Activated CD4-positive, alpha-beta T cell treated with anti-CD3 and anti-CD28 coated beads for 24 hours (primary cell): ENCODE measurements at places on chromosomes 3 and 15.

GRCh38 chr3:152190636-152191183 is 78.0 kb upstream of the MBNL1 start:
- DNase-seq = no peak

DNA sequence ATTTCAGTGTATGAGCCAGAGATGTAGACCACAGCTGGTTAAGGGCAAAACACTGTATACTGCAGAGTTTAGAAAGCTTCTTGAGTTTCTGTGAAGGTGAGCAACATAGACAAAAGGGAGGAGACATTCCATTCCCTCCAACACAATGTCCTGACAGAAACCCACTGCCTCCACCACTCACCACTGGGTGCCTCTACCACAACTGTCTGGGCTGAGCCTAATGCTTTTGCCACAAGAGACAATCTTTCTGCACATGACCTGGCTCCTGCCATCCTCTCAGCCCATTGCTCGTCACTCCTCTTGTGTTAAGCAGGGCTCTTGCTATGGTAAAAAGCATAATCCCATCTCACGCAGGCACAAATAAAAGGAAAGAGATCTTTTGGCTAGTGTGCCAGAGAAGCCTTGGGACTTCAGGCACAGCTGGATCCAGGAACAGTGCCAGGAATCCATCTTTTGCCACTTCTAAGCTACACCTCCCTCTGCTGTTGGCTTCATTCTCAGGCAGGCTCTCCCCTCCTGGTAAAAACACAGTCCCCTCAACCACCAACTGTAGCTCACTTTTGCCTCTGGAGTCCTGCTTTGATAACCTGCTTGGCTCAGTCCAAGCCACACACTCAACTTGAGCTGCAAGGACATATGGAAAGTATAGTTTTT is 140.6 kb upstream of the PRR20G start:
- no peak for DNase-seq

DNA sequence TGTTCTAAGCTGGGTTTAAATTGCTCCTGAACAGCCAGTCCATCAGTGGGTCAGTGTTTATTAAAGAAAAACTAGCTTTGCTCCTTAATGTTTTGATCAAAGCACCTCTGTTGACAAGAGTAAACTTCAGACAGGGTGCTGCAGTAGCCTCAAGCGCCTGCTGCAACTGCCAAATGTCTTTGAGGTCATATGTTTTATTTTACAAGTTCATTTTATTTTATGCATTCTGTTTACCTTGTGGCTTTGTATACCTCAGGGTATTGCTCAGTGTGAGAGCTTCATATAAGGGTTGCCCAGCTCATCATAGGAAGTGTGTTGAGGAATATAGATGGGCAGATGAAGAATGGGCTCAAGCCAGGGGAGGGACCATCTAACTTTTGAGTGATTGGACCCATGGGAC is 8.5 kb downstream of the MYZAP start:
- DNase-seq = no peak

- no peak for DNase-seq
Measured at GRCh38 chr3:193788189-193788991, 195.4 kb downstream of the OPA1 start.

DNA sequence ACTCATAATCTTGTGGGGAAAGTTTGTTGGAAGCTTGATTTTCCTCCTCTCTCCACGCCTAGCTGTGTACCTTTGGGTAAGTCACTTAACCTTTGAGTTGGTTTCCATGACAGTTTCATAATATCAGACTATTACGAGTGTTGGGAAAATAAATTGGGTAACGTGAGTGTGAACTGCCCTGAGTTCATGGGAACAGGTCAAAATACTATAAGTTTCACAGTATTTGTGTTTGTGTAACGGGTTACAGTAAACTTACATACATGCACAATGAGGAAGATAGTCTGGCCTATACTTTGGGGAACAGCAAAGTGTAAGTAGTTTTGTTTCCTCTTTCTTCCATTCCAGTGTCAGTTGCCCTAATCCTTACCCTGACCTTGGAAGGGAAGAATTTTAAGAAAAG is 509.9 kb downstream of the MECOM start:
- no peak for DNase-seq

DNA sequence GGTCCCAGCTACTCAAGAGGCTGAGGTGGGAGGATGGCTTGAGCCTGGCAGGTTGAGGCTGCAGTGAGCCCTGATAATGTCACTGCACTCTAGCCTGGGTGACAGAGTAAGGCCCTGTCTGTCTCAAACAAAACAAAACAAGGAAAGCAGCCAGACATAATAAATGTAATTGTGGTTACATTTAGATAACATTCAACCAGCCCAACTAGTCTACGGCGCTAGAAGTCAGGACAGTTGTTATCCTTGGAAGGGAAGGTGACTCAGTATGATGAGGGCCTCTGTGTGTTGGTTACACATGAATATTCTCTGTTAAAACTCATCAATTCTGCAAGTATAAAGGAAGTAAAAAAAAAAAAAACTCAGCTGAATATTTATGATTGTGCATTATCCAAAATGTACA is 27.0 kb upstream of the CSPG5 start:
- no peak for DNase-seq

GRCh38 chr3:184884359-184885017 is 72.5 kb downstream of the VPS8 start:
- no peak for DNase-seq

GRCh38 chr3:138043266-138044029 is 33.5 kb downstream of the CLDN18 start:
- DNase-seq = no peak

DNA sequence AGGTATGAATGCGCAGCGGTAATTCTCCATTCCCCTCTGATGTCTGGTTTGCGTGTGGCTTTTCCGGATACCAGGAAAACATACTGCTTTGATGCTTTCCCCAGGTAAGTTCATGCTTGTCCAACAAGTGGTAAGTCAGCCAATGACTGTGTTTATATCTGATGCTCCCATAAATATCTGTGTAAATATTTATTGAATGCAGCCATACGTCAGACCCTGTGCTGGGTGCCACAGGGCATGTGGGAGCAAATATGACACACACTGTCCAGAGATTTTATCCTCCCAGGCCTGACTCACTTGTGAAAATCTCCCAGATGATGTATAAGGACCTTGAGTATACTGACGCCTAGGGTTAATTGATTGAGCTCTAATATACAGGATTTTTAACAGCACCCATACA is 29.6 kb upstream of the CEMIP start:
- no peak for DNase-seq

- DNase-seq = no peak
Measured at GRCh38 chr15:33326908-33327307, 16.1 kb downstream of the RYR3 start.

DNA sequence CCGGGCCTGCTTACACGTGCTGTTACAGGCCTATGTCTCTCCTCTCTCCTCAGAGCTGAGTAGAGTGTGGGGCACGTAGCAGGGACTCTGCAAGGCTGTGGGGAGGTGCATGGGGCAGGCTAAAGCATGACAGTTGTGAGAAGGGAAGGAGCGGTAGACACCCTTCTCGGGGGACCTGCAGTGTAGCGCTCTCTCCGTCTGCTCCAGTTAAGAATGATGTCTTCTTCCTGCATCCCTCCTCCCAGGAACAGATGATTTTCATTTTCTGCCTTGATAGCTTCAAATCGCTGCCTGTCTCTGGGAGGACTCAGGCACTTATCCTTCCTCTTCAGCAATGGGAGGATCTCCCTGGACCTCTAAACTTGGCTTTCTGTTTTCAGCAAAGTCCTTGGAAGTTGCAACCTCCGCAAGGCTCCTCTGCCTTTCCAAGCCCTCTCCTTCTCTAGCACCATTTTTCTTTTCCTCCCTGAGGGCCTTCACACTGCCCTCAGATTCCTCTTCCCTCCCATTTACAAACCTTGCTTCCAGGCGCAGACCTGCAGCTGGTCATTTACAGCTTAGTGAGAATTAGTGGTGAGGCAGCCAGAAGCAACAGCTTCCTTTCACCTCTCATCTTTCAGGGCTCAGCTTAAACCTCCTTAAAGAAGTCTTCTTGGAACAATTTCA is 23.4 kb upstream of the TLE3 start:
- DNase-seq = no peak

DNA sequence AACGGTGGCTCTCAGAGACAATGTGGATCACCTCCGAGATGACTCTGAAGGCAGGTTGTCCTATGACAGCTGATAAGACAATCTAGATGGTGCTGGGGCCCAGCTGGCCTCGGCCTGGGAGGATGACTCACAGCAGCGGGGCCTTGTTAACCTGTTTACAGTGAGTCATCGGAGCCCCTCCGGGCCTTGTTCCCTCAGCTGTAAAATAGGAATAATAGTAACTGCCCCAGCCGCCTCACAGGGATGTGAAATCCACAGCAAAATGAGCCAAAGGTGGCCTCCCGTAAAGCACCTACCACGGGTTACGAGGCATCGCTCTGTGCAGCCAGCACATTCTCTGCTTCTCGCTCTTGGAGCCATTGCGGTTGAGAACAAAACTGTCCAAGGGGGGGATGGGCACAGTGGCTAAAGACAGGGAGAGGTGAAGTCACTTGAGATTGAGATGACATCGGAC is 88.6 kb upstream of the RASGRF1 start:
- no peak for DNase-seq

- no peak for DNase-seq
Measured at GRCh38 chr3:3551981-3552380, 247.2 kb upstream of the LRRN1 start.

GRCh38 chr3:69490971-69491370 is 105.1 kb upstream of the FRMD4B start:
- no peak for DNase-seq

DNA sequence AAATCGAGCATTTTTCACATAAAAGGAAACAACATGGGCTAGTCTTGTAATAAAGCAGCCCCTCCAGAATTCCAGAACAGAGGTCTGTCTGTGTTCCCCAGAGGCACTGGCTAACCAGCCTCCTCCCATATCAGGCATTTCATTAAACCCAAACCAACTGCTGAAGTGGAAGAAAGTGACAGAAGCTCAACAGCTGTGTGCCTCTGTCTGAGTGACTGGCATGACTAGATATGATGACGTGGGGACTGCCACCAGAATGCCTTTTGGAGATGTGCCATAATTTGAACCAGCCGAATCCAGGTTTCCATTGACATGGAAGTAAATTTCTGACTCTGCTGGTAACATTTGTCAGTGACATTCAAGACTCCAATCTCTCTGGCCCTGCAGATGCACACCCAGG is 8.7 kb downstream of the LIMD1 start:
- no peak for DNase-seq

- no peak for DNase-seq
Measured at GRCh38 chr3:156341831-156342416, 213.0 kb downstream of the SSR3 start.

GRCh38 chr15:87736401-87736800 is 520.1 kb downstream of the NTRK3 start:
- DNase-seq = no peak

- DNase-seq = no peak
Measured at GRCh38 chr3:192830291-192831110, 87.2 kb downstream of the MB21D2 start.

DNA sequence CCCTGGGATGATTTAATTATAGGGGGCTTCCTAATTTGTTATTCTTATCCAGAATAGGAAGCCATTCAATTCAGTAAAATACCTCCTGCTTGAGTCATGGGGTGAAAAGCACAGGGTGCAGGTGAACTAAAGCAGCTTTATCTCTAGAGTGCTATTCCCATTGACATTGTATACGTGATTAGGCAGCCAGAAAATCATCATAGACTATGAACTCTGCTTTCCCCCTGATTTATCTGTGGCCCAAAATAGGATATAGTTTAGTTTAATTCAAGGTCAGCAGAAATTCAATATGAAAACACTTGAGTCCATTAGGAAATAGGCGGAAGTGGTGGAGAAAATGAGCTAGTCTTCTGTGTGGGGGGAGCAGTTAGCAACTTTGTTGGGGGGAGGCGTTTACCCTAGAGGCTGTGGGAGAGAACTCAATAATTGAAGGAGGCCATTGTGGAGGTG is 18.2 kb upstream of the PRKCI start:
- DNase-seq = no peak

- DNase-seq = no peak
Measured at GRCh38 chr3:106566277-106566676, 697.5 kb upstream of the CBLB start.

DNA sequence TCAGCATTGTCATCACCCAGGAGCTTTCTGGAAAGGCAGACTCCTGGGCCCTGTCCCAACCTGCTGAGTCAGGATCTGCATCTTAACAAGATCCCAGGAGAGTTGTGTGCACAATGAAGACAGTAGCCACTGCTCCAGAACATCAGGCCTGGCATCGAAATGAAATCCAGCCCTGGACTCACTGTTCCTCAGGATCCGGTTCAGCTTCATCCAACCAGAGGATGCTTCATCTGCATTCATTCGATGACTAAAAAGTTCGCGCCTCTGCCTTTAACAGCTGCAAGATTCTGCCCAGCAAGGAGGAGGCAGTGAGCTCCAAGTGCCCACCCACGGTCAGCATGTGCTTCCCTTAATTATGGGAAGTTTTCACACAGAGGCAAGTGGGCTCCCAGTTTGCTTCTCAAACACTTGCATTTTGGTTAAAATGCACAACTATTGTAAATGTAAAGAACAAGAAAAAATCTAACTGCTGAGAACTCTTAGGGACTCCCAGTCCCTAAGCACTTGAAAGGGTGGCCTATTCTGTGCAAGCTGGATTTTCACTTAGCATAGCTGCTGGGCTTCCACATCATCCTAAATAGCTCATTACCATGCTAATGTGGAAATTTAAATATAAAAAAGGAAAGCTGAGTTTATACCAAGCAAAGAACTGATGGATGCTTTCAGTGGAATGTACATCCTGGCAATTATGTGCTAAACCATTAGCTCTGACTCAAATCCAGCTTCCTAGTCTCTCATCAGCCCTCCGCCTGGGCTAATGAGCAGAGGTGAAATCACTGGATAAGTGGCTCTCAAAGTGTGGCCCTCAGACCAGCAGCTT is 25.5 kb upstream of the ESYT3 start:
- no peak for DNase-seq

- DNase-seq = no peak
Measured at GRCh38 chr3:84820906-84821305, 137.9 kb upstream of the CADM2 start.

DNA sequence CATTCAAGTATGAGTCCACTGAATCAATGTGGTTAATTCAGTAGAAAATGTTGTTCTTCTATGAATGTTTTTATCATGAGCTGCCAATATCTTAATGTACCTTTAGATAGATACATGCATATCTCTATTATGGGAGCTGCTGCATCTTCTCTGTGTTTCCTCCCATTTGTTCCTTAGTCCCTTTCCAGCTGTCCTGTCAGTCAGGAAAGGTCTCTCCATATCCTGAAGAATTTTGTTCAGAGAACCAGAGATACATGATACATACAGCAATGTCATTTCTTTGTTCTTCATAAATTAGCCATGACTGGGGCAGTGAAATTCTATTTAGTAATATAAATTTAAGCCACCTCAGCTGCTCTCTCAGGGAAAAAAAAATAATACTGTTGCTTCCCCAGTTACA is 103.7 kb downstream of the P3H2 start:
- no peak for DNase-seq

DNA sequence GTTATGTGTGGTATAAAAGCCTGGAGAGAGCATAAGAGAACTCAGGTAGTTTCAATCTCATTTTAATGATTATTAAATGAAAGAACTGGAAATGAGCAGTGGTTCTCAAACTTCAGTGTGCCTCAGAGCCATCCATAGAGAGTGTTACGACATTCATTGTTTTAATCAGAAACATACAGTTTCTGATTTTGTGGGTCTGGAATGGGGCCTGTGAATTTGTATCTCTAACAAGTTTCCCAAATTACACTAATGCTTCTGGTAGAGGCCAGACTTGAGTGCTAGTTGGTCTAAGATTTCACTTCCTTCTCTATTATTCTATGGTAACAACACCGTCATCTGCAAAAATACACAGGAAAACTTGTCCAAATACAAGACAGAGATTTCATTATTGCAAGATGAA is 292.0 kb upstream of the NECTIN3 start:
- no peak for DNase-seq
